ENCODE measurements at places on chromosomes 12 and 14.

GRCh38 chr12:78210894-78211302 lies 380.2 kb downstream of the NAV3 start:
- no peak for DNase-seq

- no peak for DNase-seq
These were observed 81.0 kb upstream of the GARIN2 start for GRCh38 chr14:67108230-67108629.

GRCh38 chr14:68741839-68742470 lies 50.9 kb downstream of the ZFP36L1 start:
- DNase-seq = no peak

DNA sequence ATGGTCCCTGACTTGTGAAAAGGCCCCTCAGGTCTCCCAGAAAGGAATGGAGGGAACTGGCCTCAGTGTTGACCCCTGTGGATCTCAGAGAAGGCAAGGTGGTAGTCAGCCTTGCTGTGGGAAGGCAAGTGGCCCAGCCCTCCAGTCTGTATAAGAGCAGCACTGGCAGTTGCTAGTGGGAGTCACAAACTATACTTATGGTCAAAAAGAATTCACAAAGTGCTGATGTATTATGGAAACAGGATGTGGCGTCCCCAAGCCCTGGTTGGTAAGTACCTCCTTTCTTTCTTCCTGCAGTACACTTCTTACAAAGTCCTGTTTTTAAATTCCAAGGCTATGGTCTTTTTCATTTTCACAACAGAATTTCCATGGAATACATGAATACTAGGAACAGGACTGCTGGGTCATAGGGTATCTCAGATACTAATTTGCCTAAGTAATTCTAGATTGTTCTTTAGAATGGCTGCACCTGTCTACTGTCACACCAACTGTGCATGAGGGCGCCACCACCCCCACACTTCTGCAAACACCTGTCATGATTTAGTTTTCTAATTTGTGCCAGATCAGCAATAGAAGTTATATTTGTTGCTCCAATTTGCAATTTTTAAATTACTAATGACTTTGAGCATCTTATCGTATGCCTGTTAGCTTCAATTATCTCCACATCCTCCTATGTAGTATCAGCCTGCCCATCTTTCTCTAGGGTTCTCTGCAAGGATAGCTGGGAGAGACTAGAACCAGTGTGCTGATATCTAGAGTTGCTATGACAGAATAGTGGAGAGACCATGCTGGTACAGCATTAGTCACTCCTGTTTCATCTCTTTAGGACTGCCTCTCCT lies 40.7 kb upstream of the TMEM263 start:
- DNase-seq = no peak

DNA sequence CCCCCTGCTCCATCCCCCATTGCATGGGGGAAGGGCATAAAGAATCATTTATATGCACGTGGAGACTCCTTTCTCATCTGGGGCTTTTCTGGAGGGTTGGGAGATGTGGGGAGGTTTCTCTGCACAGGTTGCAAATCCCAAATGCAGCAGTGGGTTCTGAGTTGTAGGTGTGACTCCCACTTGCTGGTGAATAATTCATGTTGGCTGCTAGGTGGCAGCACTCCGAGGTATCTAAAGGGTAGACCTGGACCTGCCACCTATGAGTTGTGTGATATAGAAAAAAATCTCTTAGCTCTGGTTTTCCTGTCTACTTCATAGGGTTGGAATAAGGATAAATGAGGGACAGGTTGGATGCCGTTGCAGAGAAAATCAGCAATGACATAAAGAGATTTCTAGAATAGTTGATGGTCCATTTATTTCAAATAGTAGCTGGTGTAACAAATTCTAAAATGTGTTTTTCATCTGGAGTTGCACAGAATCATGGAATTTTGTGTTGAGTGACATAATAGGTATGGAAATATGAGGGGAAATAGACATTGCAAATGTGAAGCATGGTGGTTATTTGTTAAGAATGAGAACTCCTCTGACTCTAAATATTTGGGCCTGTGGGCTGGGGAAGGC lies 4.6 kb downstream of the MARCHF9 start:
- no peak for DNase-seq

GRCh38 chr14:91227183-91227628 lies 17.3 kb downstream of the GPR68 start:
- no peak for DNase-seq

- no peak for DNase-seq
These were observed 26.2 kb upstream of the TUNAR start for GRCh38 chr14:95850429-95850828.

DNA sequence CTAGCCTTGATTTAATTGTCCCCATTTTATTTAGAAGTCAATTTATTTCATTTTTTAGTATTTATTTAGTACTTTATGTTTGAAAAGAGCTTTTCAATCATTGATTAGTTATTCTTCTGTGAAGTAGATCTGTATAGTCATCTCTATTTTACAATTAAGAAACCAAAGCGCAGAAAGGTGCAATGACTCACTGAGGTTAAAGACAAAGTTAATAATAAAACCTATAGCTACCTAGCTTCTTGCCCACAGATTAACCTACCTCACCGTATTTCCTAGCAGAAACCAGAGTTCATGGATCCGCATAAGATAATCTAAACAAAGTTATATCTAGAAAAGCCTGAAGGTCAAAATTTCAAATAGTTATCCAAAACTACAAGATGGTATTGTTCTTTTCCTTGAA lies 176.4 kb downstream of the GRIN2B start:
- no peak for DNase-seq

- no peak for DNase-seq
These were observed 22.4 kb upstream of the GALNT16 start for GRCh38 chr14:69237584-69237983.

DNA sequence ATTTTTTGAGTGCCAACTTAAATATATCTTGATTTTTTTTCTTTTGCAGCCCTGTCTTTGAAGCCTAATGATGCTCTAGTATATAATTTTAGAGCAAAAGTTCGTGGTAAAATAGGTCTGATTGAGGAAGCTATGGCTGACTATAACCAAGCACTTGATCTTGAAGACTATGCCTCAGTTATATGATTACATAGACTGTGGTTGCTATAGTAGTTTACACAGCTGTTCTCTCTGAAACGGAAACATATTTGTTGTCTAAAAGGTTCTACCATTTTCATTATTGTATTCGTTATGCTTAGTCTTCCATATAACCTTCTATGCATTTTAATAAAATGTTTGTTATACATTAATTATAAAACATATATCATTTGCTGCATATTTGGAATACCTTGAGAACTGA lies 246.7 kb downstream of the TTC6 start:
- no peak for DNase-seq

DNA sequence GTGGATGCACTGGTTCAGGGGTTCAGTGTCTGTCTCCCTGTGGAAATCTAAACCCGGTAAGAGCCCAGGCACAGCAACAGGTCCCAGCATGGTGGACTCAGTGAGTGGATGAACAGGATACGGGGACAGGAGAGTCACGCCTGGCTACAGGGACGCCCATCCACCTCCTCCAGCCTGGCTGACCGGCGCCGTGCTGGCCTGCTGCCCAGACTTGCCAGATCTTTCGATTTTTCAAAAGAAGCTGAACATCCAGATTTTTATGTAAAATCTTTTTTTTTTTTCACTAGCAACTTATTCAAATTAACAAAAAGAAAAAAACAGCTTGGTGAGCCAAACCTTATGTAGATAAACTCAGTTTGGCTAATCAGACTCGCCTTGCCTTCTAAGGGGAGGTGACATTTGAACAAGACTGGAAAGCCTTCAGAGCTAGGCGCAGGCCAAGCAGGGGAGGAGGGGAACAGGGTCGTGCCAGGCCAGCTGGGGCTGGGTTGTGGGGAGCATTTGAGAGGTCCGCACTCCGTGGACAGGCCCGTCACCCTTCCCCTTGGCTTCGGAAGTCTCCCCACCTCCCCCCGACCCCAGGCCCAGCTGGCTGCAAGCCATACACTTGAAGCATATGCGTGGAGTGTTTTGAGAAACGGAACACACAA lies 87.8 kb upstream of the NCOR2 start:
- peak; percentile 90 for DNase-seq

GRCh38 chr12:57889500-57889989 lies 43.0 kb upstream of the CTDSP2 start:
- no peak for DNase-seq

GRCh38 chr14:66036547-66036946 lies 449.6 kb upstream of the CCDC196 start:
- DNase-seq = no peak

DNA sequence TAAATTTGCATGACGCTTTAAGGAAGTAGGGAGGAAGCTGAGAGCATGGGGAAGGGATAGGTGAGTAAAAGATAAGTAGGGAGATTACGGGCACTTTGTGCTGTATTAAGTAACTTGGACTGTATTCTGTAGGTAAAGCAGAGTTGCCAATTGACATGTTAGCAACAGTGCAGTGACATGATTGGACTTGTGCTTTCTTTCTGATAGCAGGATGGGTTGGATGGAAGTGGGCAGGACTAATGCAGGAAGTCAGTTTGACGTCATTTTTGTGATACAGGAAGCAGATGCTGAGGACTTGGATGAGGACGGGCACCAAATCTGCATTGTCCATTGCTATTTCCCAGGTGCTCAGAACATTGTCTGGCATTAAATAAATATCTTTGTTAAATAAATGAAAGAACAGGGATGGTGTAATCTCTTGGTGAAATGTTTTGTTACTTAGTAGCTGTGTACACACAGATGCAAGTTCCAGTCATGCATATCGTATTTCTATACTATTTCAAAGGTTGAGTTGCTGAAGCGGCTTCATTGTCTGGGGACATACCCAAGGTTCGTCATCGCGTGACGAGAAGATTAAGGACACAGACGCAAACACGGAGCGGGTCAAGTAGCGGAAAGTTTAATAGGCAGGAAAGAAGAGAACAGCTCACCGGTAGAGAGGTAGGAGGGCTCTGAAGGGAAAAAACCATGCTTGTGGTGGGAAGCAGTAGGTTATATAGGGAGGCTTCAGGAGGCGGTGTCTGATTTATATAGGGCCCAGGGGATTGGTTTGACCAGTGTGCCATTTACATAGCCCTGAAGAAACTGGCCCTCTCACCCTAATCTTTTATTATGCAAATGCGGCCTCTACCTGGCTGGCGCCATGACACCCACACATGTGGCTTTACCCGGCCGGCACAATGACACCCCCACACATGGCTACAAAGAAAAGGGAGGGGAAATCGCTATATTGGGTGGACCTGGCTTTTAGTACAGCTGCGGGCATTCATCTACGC lies 30.7 kb downstream of the GUCY2C start:
- DNase-seq = no peak

DNA sequence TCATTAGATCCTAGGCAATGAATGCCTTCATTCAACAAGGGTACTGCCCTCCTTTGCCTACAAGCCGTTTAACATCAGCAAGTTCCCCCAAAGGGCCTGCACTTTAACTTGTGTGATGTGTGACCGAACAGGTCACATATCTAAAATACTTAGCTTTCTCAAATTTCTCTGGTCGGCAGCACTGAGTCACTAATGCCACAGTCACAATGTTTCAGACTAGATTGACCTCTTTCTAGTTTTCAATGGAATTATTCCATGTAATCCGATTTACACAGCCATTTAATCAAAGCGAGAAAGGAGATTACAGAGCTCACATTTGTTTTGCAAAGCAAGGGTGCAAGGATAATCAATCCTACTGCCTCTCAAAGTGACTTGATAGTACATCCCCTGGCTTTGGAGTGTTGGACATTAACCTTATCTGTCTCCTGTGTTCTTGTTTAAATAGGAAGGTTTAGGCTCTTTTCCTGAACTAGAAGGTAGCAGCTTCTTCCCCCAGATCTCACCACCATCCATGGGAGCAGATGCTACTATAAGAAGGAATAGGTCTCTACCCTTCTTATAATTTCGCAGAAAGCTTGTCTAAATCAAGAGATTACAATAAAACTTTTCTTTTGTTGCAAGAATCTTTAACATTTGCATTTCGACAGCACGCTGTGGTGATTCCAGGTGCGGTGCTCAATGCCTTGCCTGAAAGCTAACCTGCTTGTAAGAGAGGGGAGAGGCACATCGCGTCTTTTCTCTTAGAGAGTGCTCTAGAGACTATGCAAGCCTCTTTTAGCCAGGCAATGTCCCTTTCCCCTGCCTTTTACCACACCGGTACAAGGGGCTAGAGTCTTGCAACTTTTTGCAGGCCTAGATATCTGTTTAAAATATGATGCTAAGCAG lies 1.8 kb downstream of the KITLG start:
- DNase-seq = peak; percentile 43

DNA sequence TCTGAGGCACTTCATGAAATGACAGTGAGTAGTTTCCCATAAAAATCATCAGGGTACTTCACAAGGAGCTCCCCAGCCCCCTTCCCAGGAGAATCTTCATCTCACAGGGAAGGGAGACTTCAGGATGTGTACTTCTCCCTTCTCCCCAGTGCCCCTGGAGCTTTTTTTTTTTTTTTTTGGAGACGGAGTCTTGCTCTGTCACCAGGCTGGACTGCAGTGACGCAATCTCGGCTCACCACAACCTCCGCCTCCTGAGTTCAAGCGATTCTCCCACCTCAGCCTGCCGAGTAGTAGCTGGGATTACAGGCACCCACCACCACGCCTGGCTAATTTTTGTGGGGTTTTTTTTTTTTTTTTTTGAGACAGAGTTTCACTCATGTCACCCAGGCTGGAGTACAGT lies 10.4 kb downstream of the ITPK1 start:
- DNase-seq = no peak

GRCh38 chr14:80634106-80634758 lies 307.3 kb downstream of the CEP128 start:
- no peak for DNase-seq

DNA sequence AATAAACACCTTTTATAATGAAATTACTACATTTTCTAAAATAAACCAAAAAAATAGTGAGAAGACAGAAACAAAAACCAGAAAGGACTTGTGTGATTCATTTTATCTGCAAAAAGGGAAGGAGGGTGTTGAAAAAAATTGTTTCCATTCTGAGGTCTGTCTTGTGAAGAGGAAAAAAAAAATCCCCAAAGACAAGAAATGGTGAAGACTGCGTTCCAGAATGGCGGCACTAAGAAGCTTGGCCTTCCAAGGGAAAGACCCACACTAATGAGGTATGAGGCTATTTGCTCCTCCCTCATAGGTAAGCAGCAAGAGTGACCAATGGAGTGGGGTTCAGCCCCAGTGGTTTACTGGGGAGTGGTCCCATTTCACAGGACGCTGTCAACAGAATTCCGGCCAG lies 35.0 kb downstream of the GNPTAB start:
- DNase-seq = no peak

DNA sequence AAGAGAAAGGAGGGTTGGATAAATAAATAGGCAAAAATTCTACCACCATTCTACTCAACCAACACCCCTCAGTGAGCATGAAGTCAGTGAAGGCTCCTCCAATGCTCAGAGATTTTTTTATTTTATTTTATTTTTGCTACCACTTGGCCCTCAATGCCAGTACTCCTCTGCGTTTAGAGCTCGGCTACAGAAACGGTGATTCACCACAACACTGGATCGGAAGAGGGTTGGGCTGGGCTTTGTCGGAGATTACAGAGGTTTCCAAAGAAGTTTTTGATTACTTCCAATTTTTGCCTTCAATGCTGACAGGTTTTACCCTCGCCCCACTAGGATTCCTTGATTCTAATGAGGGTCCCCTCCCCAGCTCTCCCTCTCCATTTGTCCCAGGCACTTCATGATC lies 1027.2 kb upstream of the TMEM132C start:
- no peak for DNase-seq

GRCh38 chr12:52909796-52910195 lies 4.9 kb upstream of the KRT8 start:
- DNase-seq = no peak
